ENCODE measurements at places on chromosomes 7 and 10.

GRCh38 chr7:29723599-29723998 lies 82.7 kb upstream of the WIPF3 start:
- DNase-seq: no peak

GRCh38 chr10:9175200-9175599 lies 1120.7 kb downstream of the GATA3 start:
- DNase-seq: no peak

DNA sequence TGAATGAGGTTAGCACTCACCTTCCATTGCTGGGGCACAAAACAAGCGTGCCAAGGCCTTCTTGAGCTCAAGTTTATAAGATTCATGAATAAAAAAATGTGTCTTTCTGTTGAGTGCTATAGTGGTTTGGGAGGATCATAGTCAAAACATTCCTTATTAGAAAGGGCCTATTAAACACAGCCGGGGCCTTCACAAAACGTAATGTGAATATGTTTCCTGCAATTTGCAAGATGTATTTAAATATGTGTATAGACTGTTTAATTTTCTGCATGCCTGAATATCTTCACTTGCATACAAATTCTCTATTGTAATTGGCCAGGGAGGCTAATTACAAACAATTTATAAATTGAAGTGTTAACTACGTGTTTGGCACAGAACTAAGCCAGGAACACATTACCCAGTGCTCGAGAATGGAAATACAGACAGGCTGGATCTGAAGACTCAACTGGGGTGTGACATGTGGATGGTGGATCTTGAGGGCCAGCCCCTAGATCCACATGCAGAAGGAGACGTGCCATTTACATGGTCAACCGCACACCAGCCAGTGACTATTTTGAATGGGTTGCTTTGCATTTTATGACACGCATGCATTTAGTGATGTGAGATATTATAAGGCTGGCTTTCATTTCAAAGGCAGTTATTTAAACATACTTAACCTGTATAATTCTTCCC lies 31.3 kb downstream of the LYZL2 start:
- DNase-seq: no peak

DNA sequence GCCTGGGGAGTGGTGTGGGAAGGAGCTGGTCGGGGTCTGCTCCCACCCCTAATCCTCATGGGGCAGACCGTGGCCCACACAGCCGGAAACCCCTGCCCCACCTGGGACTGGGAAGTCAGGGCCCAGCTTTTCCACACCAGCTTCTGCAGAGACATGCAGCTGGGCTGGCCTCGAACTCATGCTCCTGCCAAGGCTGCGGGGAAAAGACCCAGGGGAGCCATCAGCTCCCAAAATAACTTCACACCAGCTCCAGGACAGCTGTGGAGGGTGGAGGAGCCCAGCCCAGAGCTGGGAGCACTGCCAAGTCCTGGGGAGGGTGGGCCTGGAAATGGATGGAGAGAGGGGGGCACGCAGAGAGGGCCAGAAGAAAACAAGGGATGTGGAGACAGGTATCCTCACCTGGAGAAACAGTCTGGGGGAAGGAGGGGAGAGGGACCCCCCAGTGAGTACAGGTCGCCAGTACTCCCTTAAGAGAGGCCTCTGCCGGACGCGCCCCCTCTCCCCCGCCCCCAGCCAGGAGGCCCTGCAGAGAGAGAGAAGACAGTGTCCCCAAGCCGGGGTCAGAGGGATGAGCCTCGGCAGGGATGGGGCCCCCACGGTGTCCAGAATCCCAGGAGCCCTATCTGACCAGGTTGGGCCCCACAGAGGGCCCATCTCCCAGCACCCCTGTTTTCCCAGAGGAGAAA lies 11.5 kb upstream of the GRIFIN start:
- DNase-seq: no peak

- no peak for DNase-seq
Observed at GRCh38 chr10:11057018-11057417, 39.3 kb downstream of the CELF2 start.

DNA sequence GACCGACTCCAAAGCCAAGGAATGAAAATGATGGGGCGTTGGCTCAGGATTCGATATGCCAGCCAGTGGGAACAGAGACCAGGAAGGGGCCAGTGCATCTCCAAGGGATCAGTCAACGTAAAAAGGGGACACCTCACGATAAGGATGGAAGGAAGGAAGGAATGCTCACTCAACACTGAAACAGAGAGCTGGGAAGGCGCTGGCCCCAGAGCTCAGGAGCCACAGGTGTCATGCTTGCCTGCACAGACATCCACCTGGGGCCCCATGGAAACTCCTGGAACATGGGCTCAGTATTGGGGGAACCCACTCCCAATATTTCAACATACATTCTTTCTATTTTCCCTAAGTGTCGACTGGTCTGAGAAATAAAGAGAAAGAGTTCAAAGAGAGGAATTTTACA lies 5.3 kb downstream of the MMRN2 start:
- no peak for DNase-seq

DNA sequence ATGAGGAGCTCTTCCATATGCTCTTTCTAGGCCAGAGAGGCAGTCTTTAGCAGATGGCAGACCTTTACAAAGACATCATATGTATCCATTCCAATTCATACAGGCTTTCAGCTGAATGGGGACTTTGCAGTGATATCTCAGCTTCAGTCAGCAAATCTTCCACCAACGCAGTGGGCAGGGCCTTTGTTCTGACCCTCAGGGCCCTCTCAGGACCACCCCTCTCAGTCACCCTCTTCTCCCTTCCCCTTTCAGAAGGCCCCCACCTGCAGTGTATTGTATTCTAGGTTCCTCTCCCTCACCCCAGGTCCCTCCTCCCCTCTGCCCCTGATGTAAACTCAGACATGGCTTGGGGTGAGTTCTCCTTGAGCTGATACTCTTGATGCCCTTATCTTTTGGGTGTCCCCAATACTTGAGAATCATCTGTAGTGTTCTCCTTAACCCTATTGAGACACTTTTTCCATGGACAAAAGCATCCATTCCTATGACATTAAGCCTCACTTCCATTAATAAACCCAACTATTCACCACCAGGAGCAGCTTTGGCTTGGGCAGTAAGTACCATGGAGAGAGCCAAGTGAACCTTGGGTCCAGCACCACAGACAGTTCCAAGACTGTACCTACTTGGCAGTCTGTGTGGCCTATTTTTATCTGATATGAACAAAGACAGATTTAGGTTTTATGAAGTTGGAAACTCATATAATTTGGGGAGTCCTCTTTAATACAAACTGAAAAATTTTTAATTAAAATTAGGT lies 62.7 kb downstream of the ADCYAP1R1 start:
- DNase-seq: no peak

GRCh38 chr10:46288601-46289206 lies 1.9 kb downstream of the ANTXRL start:
- no peak for DNase-seq

GRCh38 chr10:96716390-96716789 lies 3.9 kb downstream of the PIK3AP1 start:
- DNase-seq: no peak

GRCh38 chr7:140673774-140674155 lies 1.0 kb downstream of the ADCK2 start:
- DNase-seq: no peak

DNA sequence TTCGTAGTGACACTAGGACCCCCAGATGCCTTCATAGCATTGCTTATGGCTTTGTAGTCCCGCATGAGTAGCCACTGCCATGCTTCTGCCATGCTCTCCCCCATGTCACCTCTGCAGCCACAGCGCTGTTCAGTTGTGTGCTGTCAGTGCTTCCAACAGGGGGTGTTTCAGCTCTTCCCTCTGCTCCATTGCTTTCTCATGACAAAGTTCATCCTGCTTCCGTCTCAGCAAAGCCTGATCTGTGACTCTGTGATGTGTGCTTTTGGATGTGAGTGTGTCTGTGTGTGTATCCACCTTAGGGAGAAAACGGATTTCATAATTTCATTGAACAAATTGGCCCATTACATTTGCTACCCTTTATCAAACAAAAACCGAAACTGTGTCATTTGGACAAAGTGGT lies 134.9 kb upstream of the SAMD8 start:
- DNase-seq: no peak

DNA sequence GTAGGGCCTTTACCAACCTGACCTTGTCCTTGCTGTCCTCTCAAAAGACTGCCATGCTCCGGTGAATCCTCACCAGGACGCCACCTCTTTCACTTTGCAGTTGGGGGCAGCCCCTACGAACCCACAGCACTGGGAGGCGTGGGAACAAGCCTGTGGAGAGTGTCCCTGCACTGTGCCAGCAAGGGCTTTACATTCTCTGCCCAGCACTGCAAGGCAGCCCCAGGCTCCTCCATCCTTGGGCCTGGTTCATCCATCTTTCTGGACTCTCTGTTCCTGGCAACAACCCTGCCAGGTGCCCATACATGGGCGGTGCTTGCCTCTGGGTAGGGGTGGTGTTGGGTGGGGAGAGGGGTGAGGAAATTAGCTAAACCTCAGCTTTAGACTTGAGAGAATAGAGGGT lies 1.4 kb downstream of the CHAT start:
- no peak for DNase-seq

DNA sequence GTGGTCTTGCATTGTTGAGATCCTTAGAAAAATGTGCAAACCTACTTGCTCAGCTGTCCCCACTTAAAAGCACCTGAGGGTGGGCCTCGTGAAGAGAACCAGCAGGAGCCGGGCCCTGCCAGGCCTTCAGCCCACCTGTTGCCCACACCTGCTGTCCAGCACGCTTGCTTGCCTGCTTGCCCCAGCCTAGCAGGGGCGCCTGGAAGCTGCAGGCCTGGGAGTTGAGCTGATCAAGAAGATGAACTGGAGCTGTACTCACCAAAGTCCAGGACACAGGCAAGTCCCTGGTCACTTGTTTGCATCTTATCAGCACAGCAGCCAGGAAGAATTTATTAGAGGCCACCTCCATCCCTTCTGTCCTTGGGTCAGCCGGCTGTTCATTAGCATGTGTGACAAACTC lies 23.2 kb downstream of the CYP26A1 start:
- no peak for DNase-seq

DNA sequence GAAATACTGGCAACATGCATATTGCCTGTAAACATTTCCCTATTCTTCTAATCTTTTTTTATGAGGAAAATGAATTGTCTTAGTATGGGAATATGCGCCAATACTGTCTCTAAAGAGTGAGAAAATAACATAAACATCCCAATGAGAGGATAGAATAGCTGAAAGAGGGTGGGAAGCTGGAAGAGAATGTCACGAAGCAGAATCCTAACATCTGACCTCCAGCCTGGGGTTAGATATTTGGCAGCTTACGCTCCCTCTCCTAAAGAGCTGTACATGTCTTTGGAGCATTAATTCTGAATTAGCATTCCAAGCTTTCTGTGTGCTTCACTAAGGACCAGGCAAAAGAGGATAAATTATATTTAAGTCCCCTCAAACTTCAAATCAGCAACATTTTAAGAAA lies 31.6 kb upstream of the SLC16A12 start:
- no peak for DNase-seq

DNA sequence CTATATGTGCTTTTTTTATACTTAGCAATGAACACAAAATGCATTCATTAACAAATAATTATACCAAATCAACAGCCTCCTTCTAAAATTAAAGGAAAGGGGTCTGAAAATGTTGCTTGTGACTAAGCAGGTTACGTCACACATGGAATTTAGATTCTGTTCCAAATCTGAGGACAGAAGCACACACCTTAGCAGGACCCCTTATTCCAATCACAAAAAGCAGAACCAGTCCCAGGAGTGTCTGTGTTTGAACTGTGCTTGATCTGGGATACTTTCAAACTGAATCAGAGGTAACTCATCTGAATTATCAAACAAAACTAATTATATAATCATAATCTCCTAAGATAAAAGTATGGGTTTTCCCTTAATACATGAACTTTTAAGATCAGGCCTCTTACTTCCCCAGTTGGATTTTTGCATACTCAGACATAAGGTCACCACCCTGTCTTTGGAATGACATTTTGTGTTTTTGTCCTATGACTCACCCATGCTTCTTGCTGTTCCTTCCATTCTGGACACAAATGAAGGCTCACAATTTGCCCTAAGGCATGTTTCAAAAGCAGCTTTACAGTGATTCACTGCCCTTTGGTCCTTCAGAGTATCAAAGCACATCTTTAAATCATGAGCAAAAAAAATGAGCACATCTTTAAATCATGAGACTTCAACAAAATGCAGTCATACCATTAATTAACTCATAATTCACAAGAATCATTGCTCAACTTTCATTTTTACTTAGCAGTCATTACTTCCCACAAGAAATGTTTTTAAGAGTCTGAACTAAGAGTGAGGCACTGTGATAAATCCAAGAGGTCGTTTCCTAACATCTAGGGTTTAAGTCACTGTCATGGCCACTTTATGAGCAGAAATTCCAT lies 35.5 kb downstream of the SEMA3C start:
- no peak for DNase-seq

DNA sequence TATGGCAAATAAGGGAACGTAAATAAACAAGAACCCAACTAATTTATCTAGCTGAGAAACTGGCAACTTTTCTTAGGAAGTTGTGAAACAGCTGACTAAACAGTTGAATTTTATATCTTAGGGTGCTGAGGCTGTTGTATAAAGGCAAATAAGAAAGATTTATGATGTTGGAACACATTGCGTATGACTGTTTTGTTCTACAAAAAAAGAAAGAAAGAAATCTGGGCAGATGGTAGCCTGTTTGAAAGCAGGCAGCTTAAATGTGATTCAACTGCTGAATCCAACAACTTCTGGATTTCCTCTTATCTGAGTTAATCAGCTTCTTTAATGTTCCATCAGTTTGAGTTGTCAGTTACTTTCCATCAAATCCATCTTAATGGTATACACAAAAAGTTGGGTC lies 214.5 kb downstream of the SNX13 start:
- DNase-seq: no peak

GRCh38 chr7:66741-67140 lies 125.6 kb upstream of the FAM20C start:
- DNase-seq: no peak

GRCh38 chr7:50704844-50705243 lies 77.9 kb downstream of the GRB10 start:
- no peak for DNase-seq

- no peak for DNase-seq
Observed at GRCh38 chr10:79547973-79548372, 12.2 kb downstream of the SFTPA2 start.

DNA sequence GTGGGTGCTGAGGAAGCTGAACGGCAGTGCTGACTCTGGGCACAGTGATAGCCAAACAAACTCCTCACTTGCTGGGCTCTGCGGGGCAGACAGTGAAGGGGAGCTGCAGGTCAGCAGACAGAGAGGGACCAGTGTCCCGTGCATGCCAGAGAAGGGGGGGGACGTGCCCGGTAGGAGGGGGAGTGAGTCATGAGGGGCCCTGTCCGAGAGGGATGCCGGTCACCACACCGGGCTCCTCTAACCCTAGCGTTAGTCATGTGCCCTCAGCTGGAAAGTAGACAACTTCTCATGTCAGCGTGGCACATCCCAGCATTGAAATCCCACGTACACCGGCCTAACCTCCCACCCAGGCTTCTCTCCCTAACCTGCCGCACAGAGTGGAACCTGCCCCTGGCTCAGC lies 117.1 kb upstream of the DPP6 start:
- no peak for DNase-seq

DNA sequence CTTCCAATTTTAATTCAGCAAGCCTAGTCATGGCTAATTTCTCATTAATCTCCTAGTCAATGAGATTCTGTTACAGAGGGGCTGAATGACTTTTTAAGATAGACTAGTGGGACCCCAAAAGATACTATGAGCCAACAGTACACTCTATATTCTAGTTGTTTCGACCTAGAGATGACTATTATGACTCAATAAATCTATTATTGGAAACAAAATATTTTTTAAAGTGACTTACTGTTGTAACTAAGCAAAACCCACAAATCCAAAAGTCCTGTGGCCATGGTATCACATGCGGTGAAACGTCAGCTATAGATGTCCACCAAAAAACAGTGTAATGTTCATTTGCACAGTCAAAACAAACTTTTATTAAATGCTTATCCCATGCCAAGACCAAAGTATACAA lies 95.3 kb upstream of the ADO start:
- no peak for DNase-seq

All from stimulated activated CD4-positive, alpha-beta T cell treated with anti-CD3 and anti-CD28 coated beads, Interleukin-2, amount 100 ng/mL, for 48 hours (primary cell).